Memory B cell (primary cell): ENCODE measurements at places on chromosomes 1 and 21.

GRCh38 chr1:186629341-186629740 is 50.9 kb downstream of the PTGS2 start:
- no peak for DNase-seq

DNA sequence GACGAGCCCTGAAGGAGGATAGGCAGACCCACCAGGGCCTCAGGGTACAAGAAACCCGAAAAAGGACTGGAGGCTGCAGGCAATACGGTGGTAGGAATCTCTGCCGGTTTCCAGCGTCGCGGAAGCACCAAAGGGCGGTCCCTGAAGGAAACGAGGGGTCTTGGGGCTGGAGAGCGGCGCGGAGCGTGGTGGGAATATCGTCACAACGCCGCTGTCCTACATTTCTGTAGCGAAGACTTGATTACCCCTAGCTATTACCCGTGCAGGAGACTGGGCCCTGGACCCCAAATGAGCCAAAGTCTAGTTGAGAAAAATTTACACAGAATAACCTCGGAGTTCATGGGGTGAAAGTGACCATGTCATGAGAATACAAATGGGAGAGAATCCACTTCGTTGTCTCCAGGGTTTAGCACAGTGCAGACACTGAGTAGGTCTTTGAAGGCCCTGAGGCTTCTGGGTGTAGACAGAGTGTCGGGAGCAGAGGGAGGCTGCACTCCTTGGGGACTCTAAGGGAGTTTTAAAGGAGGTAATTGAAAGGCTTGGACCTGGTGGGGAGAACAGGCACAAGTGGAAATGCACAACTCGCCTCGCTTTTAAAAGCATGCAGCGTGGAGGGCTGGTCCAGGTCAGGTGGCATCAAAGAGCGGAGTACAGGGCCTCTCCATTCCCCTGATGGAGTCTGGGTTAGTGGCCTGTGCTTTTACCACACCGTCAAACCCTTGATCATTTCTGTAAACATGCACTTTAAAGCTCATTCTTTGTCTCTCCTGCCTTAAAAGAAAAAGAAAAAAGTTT is 1.5 kb downstream of the ATP1A1 start:
- no peak for DNase-seq

GRCh38 chr21:15732290-15732995 is 2.7 kb downstream of the USP25 start:
- DNase-seq = no peak

DNA sequence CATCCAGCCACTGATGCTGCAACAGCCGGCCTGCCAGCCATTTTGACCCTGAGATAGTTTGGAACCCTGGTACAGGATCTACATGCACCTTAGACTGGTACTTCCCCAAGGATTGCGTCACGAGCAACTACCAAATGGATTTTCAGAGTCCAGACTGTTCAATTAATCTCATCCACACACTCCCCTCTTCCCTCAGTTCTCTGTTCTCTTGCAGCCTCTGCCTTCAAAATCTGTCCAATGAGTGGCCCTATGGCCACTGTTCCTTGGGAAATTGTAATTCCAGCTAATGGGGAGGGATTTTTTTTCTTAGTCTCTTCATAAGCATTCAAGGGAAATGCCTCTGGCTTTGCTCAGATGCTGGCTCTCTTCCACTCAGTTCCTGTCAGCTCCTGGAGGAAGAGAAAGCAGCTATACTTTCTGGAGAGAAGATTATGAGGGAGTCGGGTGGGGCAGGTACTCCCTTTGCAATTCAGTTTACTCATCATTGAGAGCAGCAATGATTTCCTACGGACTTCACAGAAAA is 19.8 kb upstream of the UAP1 start:
- no peak for DNase-seq

DNA sequence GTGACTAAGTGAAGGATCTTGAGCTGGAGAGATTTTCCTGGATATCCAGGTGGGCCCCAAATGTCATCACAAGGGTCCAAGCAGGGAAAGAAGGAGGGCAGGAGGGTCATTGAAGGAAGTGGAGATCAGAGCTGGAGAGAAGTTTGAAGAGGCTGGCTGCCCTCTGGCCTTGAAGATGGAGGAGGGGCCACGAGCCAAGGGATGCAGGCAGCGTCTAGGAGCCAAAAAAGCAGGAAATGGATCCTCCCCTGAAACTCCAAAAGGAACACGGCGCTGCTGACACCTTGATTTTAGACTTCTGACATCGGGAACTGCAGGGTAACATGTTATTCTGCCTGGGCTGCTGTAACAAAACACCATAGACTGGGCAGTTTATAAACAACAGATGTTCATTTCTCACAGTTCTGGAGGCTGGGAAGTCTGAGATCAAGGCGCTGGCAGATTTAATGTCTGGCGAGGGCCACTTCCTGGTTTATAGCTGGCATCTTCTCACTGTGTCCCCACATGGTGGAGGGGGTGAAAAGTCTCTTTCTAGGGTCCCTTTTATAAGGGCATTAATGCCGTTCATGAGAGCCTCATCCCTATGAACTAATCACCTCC is 28.8 kb upstream of the ZBTB21 start:
- no peak for DNase-seq

- no peak for DNase-seq
Measured at GRCh38 chr1:235525314-235525713, 21.1 kb upstream of the B3GALNT2 start.

DNA sequence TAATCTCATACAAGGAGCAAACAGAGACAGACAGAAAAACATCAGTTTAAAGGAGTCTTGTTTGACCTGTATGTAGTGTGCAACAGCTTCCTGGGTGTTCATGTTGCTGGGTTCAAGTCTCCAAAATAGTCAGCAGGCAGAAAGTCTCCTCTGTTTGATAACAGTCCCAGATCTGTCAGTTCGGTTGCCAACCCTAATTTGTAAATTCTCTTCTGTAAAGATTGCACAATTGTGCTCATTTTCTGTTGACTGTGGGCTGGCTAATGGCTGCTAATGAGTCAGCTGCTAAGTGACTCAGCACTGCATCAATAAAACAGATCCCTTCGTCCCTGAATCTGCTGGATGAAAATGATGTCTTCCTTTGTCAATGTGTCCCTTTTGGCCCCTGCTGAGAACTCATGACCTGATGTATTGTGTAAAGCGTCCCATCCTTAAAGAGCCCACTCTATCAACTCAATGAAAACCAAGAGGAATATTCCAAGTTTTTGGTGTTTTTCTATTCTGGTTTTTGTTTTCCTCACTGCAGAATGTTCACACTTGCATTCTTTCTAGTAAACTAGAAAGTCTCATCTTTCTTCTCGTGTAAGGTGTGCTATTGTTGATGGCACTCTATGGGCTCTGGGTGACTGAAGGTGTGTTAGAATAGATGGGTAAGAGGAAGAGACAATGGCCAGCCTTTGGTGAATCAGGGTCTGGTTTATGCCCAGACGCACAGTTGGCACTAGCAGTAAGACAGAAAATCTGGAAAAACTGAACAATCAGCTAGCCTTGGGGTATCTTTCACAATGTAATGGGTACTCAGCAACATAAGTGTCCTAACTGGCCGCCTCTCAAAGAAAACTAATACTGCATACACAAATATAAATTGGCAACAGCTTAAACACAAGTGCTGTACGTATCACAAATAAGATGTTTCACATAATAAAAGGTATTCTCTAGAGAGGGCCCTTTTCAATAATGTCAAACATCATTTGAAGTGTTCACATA is 75.1 kb upstream of the SIPA1L2 start:
- no peak for DNase-seq

DNA sequence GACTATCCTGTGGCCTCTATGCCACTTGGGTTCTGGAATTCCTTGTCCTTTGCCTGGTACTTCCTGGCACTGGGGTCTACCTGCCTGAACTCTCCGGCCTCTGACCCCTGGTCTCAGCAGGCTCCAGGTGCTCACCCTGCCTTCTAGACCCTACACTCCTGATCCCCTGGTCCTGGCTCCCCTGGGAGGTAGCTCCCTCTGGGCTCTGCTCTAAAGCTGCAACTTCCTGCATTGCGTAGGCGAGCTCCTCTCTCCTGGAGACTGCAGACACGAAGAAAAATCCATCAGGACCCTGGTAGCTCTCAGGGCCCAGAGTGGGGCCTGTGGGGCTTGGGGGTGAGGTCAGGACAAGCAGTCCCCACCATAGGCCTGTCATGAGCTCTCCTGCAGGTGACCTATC is 7.8 kb upstream of the PLEKHG5 start:
- no peak for DNase-seq

DNA sequence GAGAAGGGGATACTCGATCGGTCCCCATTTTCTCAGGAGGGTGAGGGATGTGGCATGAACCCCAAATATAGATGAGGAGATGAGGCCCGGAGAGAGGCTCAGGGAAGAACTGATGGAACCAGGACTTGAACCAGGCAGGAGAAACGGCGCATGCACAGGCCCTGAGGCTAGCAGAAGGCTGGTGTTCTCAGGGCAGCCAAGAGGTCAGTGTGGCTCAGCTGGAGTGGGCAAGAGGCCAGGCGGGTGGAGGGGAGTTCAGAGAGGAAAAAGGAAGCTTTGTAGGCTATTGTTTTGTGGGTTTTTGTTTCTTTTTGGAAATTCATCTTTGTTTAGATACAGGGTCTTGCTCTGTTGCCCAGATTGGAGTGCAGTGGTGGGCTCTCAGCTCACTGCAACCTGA is 122.0 kb downstream of the LACTBL1 start:
- DNase-seq = no peak

DNA sequence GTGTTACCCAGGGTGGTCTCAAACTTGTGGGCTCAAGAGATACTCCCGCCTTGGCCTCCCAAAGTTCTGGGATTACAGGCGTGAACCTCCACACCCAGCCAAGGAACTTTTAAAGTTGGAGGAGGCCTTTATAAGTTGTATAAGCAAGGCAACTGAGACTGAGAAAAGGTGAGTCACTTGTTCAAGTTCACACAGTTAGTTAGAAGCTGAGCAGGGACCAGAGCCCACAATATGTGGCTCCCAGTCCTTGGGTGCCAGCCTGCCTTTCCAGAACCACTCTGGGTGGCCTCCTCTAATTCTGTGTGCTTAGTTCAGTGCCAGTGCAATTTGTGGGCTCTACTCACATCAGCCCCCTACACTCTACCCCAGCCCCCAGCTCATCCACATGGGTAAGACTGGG is 3.7 kb downstream of the RAB25 start:
- no peak for DNase-seq

DNA sequence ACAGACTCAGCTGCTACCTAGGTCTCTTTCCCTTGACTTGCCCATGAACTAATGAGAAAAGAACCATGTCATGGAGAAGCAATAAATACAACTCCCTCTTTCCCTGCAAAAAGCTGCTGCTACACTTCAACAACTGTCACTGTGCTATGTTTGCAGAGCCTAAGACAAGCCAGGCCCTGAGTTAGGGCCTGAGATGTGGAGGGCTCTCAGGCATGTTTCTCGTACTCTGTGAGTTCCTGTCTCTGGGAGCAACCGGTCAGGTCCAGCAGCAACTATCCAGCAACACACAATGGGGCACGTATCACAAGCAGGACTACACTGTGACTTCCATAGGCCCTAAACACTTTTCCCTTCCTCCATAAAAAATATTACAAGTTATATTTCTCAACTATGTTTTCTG is 91.7 kb downstream of the JAK1 start:
- DNase-seq = no peak
